ENCODE measurements at places on chromosomes 7 and 10.

DNA sequence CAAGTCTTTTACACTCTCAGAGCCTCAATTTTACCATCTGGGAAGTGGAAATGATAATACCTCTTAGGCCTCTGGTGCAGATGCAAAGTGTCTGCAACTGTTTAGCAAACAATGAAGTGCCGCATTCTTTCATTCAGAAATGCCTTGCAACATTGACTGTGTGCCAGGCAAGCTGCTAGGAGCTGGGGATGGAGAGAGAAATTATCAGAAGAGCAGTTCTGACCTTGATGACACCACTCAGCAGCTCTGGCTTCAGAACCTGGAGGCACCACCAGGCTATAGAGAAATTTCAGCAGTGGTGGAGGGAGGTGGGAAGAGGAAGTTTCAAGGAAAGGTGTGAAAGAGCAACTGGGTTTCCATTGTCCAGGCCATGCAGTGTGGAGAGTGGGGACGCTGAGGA is 78.1 kb upstream of the HABP2 start:
- no peak for DNase-seq

DNA sequence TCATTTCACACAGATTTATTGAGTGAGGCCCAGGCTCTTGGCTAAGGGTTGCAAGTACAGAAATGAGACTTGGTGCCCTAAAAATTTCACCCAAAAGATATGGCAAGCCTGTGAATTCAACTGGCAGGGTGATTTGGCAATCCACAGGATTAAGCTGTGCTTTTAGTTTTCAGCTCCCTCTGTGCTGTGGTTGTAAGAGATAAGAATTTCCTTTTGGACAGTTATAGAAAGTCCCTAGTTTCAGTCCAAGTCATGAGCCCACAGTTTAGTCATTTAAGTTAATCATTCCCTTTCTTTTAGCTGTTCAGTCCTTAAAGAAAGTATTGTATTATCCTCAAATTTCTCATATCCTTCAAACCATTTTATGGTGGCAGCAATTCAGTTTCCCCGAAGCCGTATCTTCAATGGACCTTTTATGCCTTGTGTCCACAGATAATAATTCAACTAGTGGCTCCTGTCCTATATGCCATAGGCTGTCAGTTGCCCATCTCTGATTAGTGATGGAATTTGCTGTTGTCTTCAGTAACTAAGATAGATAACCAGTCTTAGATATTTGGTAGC is 73.4 kb upstream of the NAMPT start:
- DNase-seq, result peak; percentile 17

- DNase-seq, result no peak
Measured at GRCh38 chr7:128071801-128072200, 40.6 kb upstream of the LRRC4 start.

- no peak for DNase-seq
Measured at GRCh38 chr10:43040482-43041256, 36.2 kb upstream of the RET start.

- no peak for DNase-seq
Measured at GRCh38 chr7:133015888-133016287, 66.0 kb downstream of the CHCHD3 start.

DNA sequence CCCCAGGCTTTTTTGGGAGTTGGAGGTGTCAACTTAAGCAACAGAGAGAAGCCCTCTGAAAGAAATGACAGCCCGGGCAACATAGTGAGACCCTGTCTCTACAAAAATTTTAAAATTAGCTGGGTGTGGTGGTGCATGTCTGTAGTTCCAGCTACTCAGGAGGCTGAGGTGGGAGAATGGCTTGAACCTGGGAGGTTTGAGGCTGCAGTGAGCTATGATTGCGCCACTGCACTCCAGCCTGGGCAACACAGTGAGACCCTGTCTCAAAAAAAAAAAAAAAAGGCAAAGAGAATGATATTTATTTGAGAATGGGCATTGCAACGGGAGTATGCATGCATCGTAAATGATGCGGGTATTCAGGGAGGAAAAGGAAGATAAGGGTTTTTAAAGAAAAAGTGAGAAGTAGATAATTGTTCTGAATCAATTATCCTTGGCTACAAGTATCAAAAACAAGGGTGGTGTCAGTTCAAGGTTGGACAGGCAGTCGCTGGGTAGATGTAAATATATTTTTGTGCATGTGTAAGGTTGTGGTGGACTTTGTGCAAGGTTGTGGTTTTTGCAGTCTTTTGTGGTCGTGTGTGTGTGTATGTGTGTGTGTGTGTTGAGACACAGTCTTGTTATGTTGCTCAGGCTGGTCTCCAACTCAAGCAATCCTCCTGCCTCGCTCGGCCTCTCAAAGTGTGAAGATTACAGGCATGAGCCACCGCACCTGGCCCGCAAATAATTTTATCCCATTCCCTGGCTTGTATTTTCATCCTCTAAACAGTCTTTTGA is 65.6 kb downstream of the COL26A1 start:
- DNase-seq, result no peak

- DNase-seq, result no peak
Measured at GRCh38 chr10:79144351-79145173, 75.8 kb downstream of the ZMIZ1 start.

DNA sequence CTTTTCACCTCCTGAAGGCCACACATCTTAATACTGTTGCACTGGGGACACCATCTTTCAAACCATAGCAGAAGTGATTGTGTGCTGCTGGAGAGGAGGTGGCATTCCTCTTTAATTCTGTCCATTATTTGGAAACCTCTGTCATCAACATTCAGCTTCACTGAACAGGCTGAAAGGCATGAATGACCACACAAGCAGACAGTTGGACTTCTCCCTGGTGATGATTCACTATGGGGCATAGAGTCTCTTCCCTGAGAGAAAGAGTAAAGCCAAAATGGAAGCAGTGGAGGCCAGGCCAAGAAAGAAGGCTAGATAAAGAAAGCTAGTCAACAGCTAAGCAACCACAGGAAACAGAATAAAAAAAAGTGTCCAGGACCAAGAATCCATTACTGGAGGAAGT is 113.1 kb upstream of the VSTM2A start:
- no peak for DNase-seq

- DNase-seq, result peak; percentile 21
Measured at GRCh38 chr10:99788598-99789256, 6.3 kb downstream of the ABCC2 start.

GRCh38 chr10:97117372-97117771 is 68.4 kb downstream of the SLIT1 start:
- DNase-seq, result peak; percentile 51

DNA sequence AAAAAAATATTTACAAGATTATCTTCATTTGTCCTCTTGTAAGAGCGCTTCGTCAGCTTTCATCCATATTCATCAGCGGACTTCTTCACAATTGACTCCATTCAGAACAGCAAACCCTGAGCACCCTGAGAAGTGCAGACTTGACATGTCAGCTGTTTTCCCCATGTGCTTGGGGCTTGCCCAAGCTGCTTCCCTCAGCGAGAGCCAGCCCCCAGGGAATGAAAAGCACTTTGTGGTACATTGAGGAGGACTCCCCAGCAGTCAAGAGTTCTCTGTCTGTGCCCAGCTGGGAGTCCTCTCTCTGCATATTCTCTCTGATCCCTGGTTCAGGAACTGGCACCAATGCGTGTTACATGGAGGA is 22.7 kb downstream of the HKDC1 start:
- DNase-seq, result no peak

DNA sequence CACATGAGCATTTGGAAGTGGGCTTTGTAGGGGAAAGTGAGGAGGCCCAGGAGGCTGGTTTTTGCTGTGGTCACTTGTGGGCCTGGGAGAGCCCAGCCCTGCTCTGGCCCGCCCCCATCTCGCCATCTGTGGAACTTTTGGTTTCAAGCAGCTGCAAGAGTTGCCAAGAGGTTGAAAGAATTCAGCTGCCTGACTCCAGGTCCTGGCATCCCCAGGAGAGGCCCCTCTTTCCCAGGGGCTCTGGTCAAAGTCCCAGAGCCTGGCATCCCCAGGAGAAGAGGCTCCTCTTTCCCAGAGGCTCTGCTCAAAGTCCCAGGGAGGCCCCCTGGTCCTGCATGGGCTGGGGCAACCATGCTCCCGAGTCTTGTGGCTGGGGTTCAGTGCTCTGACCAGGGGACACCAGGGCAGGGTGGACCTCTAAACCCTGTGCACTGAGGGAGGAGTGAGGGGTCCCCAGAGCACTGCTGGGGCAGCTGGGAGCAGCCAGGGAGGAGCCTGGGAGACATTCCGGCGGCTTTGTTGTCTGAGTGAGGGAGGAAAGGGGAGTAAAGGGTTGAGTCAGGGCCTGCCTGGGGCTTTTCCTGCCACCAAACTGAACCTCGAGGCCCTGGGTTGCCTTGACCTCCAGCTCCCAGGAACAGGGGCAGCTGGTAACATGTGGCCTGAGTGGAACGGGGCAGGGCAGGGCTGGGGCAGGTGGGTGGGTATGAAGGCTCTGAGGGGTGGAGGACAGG is 27.7 kb upstream of the CSGALNACT2 start:
- DNase-seq, result peak; percentile 61

- DNase-seq, result no peak
Measured at GRCh38 chr7:64884913-64885370, 18.1 kb upstream of the ZNF273 start.

GRCh38 chr10:125707541-125708468 is 11.7 kb upstream of the EDRF1 start:
- peak; percentile 60 for DNase-seq

GRCh38 chr7:122092964-122093797 is 50.9 kb downstream of the AASS start:
- peak; percentile 87 for DNase-seq

- DNase-seq, result no peak
Measured at GRCh38 chr10:70324339-70324861, 40.6 kb upstream of the NPFFR1 start.

- no peak for DNase-seq
Measured at GRCh38 chr10:100670828-100671479, 74.4 kb upstream of the PAX2 start.

DNA sequence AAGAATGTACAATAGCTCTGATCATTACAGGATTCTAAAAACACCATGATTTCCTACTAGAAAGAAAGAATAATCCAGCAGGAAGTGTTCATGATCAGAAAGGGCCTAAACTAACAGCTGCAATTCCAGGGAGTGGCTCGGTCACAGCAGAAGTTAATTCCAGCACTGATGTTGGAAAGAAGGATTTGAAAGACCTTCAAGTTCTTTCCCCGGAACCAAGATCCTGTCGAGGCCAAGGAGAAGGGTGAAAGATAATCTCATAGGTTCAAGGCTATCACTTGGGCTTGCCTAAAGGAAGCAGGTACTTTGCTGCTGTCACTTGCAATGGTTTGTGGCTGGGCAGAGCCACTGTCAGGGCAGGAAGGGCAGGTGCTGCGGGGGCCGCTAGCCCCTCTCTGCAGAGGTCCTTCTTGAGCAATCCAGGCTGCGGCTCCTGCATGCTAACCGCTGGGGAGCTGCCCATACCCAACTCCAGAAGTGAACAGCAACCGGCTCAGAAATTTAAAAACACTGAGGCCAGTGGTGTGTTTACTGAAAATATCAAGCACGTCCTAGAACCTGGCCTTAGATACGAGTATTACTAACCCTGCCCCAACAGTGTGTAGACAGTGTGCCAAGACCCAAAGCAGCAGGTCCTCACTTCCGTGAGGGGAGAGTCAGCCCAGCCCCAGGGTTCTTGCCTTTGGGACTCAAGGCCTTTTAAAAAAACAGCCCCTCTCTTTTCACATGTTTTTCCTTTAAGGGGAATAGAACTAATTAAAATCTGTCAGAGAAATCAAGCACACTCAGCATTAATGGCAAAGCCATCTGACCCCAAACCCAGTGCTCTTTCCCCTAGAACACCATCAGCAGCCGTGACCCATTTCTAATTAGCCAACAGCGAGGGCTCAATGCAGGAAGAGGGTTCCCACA is 76.8 kb downstream of the VIPR2 start:
- no peak for DNase-seq

DNA sequence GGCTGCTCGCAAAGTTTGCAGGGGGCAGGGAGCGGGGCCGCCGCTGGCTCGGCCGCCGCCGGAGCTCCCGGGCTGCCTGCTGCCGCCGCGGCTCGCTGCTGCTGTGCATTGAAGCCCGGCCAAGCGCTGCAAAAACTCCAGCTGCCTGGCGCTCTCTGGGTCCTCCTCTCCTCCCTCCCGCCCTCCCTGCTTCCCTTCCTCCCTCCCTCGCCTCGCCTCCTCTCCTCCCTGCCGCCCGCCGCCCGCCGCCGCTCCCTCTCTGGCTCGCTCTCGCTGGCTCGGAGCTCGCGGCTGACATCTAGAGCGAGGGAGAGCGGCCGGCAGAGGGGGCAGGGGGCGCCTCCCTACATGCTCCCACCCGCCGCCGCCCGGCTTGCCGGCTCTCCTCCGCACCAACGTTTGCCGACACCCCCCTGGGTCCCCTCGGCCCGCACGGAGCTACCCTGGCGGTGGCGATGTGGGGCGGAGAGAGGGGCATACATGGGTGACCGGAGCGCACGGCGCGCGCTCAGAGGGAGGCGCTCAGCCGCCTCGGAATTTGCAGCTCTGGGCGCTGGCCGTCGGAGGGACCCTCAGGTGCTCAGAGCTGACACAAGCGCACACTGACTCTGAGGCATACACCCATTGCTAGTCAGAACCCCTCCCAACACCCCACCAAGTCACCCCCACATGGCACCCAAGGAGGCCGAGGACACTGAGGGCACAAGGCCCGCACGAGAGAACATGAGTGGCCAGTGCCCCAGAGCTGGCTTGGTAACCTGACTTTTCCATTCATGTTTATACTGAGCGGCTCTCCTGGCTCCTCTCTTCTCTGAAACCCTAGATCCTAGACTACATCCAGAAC is 1.2 kb upstream of the PLXNA4 start:
- peak; percentile 20 for DNase-seq

DNA sequence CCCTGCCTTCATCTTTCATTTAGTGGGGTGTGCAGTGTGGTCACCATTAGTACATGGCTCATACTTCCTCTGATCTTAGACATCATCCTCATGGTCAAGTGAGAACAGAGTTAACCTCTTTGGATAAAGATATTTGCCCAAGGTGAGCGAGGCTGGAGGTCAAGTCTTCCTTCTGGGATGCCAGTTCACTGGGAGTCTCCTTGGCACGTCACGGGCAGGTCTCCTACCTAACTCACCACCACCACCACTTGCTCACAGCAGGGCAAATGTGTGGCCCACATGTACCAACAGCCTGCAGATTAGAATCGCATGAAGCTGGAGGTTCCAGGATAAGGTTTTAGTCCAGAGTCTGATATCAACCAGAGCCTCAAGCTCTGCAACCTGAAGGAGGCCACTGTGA is 164.6 kb downstream of the USP6NL start:
- no peak for DNase-seq

DNA sequence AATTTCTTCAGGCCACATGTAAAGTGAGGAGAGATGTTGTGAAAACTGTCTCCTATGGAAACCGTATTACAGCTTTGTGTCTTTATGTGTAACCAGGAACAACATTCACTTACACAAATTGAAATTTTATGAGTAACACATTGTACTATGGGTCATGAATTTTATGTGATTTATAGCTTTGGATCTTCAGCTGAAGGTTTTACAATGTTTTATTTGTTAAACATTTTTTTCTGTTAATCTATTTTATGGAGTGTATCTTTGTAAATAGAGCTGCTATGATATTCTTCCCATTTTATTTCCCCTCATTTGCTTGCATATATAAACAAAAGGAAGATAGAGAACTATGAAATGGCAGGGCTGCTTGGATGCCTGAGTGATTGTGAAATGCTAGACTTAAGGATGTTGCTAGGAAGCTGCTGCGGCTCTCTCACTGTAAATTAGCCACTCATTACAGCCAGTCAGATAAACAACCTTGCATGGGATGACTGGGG is 104.5 kb upstream of the PCLO start:
- peak; percentile 3 for DNase-seq
